Dermis microvascular lymphatic vessel endothelial cell (primary cell): ENCODE measurements at places on chromosomes 6 and 20. TPM values are rescaled to one million over a fixed set of nuclear protein-coding genes. Genes with fewer than 3 reads are reported as not detected.

The PRPH2 gene
- total RNA-seq = 0.13 and 0.38 TPM in 2 replicates

DNA sequence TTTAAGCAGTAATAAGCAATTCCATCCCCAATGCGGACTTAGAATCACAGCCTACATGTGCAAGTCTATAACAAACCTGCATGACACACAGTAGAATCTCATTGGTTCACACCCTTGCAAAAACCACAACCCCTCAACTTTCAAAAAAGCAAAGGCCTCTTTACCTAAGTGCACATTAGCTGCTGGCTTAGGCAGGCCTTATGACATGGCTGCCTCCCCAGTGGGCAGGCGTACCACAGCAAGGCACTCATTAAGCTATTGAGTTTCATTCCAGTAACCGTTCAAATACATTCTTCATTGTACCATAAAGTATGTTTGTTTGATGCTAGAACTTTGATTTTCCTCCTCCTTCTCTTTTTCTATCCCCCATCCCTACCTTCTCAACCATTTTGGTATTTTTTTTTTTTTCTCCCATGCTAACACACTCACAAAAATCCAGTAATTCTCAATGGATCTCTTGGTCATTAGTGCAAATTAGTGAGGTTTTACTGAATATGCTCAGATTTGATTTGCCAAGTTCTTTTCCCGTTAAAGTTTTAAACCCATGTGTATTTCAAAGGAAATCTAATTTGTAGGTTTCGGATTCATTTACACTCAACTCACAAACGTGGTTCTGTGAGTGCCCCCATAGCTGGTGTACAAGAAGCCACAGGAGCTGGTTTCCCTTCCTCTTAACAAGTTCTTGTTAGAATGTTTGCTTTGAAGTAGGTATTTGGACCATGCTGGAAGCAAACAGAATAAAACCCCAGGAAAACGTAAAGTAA is 460.4 kb upstream of the RUNX2 start:
- no peak for DNase-seq

GRCh38 chr6:131041814-131042213 is 21.2 kb downstream of the EPB41L2 start:
- no peak for DNase-seq

- no peak for DNase-seq
Observed at GRCh38 chr20:3077618-3078134, 6.3 kb downstream of the OXT start.

GRCh38 chr6:44008821-44009370 is 118.4 kb downstream of the MRPL14 start:
- no peak for DNase-seq

GRCh38 chr6:89034586-89035251 is 45.8 kb upstream of the PNRC1 start:
- no peak for DNase-seq

- DNase-seq = peak; percentile 31
Observed at GRCh38 chr6:79536585-79536953, 661 bp downstream of the LCA5 start.

The CRISP1 gene
- total RNA-seq = not detected in 2 replicates

The ZNF76 gene
- 15.7 and 23.9 TPM in 2 replicates for total RNA-seq

GRCh38 chr20:59146780-59147565 is 16.6 kb upstream of the ZNF831 start:
- DNase-seq = no peak

The SLC22A2 gene
- not detected in 2 replicates for total RNA-seq

The EFCAB8 gene
- under 0.01 TPM in 1 of 2 replicates, not detected in the other for total RNA-seq

The NKX2-4 gene
- total RNA-seq = not detected in 2 replicates

DNA sequence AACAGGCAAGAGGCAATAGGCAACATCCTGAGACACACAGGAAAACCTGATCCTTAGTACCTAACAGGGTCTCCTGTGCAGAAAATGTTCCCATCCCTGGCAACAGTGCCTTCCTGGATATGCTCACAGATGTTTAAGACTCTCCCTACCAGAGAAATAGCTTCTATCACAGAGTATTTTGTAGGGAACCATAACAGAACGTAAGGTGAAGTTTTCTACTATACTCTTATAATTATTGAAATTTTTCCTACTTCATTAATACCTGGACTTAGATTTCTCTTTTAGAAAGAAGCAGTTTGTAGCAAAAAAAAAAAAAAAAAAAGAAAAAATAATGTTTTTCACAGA is 33.5 kb upstream of the LGSN start:
- no peak for DNase-seq
